ENCODE measurements at places on chromosomes 3 and 15.

DNA sequence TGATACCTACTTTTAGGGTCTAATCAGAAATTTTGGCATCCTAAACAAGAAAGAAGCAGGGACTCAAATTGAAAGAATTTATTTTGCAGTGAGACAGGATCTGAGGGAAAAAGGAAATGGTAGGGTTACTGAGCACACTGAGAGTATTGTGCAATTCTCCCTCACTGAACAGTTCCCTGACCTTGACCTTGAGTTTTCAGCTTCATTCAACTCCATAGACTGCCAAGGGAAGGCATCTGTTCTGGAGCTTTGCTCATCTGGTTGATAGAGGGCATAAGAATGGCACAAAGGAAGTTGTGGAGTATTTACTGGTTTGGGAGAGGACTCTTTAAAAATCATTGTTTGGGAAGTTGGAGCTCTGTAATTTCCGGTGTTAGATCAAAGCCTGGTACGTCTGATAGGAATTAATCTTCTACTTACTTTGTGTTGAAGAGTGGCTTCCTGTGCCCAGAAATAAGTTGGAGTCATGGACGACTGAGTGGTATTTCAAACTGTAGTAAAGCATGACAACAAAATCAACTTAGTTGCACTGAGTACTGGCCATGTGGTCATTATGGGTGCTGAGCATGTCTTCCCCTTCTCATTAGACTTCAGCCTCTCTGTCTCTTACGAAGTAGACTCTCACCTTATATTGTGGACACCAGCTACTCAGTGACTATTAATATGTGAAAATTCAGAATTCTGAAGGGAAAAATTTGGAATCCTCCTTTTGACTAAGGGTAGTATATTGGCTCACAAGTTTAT is 40.8 kb downstream of the CLDN1 start:
- DNase-seq = no peak

GRCh38 chr3:46829699-46830208 is 33.5 kb downstream of the MYL3 start:
- no peak for DNase-seq

- DNase-seq = no peak
Measured at GRCh38 chr3:12758025-12758781, 856 bp downstream of the TMEM40 start.

GRCh38 chr3:54619053-54619452 is 308.8 kb downstream of the LRTM1 start:
- DNase-seq = no peak

GRCh38 chr15:27330326-27330725 is 359.3 kb downstream of the GABRG3 start:
- DNase-seq = no peak

- DNase-seq = no peak
Measured at GRCh38 chr3:182959474-182960350, 20.6 kb downstream of the DCUN1D1 start.

DNA sequence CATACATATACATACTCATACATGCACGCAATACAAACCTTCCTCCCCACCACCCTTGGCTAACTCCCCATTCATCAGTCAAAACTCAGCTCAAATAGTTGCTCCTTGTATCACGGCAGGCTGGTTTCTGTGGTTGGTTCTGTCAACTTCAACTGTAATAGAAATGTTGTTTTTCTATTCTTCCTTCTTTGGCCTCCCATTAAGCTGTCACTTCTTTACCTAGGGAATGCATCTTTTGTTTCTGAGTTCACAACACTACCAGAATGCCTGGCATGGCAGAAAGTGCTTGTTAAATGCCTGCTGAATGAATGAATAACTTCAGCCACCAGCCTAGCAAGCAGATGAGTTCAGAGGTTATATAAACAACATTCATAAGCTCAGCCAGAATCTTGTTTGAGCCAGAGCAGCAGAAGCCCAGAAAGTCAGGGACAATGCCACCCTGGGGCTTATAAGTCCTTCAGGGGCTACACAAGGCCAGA is 63.1 kb downstream of the B3GALNT1 start:
- no peak for DNase-seq

DNA sequence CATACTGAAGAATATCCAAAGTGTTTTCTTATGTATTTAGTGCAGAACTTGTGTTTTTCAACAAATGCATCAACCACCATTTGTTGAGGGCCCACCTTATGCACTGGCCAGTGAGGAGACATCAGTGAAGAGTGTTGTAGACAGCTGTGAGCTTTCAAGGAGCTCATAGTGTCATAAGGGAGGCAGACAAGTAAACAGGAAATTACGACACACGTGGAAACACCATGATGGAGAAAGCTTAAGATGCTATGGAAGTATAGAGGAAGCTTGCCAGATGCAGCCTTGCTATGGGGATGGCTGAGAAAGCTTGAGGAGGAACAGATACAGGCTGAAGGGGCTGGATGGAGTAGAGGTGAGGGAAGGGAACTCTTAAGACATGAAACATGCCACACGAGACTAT is 50.8 kb upstream of the PSMD6 start:
- no peak for DNase-seq

- DNase-seq = no peak
Measured at GRCh38 chr3:197293605-197294237, 4.7 kb downstream of the DLG1 start.

GRCh38 chr3:116097226-116097625 is 348.1 kb downstream of the LSAMP start:
- DNase-seq = no peak

DNA sequence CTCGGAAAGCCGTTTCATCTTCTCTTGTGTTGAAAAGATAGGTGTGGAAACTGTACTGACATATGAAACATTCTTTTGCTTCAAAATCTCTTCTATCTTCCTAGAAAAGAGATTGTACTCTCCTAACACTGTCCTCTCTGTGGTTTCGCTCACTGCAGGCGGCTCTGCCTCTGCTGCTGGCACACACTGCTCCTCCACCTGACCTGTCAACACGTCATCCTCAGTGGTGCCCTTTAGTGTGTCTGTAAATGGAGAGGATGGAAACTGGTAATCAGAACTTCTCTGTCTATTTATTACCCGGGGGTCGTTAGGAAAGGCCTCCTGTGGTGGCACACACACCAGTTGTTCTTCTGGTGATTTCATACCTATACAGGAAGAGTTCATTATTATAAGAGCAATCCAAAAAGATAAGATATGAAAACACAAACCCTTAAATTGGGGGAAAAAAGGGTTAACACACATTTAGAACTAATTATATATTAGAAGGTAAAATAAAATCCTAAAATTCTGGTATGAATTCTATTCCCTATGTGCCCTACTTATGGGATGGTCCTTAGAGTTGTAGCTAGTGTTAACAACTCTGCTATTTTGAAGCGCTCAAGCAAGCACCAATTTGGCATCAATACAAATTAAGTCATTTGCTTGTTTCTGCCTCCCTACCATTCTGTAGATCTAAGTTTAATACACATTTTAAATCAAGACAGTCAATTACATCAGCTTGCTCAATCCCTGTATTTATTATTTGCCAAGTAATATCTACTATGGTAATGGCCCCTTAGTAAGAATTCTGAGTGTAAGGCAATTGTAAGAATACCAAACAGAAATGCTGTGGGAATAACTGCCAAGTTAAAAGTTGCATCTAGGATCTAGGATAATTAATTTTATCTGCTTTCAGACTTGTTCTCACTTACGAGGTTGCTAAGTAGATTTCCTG is 49.2 kb downstream of the TASOR start:
- no peak for DNase-seq

GRCh38 chr15:69648775-69649735 is 196.4 kb downstream of the RPLP1 start:
- no peak for DNase-seq

DNA sequence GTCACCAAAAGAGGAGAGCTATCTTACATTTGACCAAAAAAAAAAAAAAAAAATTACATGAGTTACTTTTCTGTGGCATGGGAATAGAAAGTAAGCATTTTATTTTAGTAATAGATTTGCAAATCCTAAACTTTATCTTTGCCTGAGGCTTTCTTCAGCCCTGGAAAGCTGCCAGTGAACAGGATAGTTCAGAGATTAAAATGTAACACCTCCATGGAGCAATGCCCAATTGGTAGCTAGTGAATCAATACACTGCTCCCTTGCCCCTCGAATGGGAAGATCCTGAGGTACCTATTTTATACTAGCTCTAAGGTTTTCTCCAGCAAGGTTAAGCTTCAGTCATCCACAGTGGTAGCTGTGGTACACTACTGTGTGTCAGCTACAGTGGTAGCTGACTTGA is 867.1 kb downstream of the NAALADL2 start:
- no peak for DNase-seq

DNA sequence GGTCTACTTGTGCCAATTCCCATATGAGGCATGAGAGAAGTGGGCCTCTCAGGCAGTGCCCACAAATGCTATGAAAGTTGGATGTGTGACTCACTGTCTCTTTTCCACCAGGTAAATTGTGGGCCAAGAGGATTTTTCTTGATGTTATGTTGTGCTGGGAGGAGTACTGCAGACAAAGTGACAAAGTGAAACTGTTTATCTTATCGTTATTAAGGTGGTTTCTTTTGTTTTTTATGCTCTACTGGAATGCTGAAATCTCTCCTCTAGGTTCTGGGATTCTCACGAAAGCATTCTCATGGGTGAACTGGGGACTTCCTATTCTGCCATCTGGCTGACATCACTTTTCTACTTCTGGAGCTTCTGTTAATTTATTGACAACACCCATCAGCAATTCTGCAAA is 919.6 kb upstream of the EPHA6 start:
- DNase-seq = no peak

DNA sequence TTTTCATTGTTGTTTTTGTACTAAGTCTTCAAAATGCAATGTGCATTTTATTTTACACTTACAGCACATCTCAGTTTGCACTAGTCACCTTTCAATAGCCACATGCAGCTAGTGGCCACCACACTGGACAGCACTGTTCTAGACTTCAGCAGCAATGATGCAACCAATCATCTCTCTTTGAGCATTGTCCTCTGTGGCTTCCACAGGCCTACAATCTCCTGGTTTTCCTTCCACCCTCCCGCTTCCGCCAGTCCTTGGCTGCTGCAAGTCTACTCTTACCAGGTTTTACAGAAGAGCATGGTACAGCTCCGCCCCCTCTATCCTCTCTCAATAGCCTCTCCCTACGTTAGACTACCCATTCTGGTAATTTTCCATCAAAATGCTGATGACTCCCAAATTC is 25.1 kb upstream of the FSIP1 start:
- no peak for DNase-seq

- DNase-seq = no peak
Measured at GRCh38 chr15:41546851-41547786, 3.1 kb upstream of the RPAP1 start.

- no peak for DNase-seq
Measured at GRCh38 chr3:171790898-171791691, 19.2 kb downstream of the PLD1 start.

DNA sequence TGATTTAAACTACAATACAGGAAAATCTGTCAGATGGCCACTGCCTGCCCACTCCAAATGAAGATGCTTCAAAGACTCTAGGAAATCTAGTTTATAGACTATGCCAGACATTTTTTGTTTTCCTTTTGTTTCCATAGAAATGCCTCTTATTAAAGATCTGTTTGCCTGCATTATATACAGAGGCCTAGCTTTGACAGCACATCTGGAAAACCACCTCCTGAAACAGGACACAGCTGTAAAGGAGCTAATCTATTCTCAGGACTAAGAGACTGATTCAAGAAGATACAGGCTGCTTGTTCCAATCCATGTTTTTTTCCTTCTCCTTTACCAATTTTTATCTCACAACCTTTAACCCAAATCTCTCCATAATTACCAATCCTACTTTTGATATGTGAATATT is 75.3 kb upstream of the STRIT1 start:
- no peak for DNase-seq

DNA sequence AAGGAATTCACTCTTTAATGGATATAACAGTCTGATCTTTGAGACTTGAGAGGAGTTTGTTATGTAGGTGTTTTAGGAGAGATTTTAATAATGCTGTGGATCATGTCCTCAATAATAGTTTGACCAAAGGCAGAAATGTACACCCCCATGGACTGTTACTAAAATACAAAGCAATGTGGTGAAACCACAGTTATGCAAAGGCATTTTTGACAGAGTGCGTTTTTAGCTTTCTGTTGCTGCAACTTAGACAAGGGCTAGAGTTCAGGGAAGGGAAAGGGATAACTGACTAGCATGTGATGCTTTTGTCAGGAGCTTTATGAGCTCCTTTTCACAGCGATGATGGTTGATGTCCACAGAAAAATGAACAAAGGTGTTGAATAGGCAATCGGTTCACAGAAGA is 3.6 kb upstream of the STARD5 start:
- DNase-seq = no peak

DNA sequence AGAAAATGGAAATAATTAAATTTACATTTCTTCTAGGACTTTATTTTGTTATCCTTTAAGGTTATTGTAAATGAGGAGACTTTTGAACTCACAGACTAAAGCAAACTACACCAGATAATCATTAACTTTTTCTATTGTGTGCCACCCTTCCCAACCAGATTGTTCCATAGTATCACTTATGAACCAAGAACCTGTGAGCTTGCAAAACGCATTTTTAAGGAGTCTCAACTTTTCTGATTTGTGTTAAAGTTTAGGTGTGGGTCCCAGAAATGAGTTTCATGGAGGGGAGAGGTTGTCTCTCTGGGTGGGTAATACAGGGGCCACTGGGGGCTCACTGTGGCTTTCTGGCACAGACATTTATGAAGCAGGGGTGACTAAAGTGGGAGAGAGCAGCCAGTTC is 75.7 kb downstream of the IGF1R start:
- no peak for DNase-seq

GRCh38 chr3:136277634-136278033 is 27.5 kb downstream of the PCCB start:
- DNase-seq = no peak

DNA sequence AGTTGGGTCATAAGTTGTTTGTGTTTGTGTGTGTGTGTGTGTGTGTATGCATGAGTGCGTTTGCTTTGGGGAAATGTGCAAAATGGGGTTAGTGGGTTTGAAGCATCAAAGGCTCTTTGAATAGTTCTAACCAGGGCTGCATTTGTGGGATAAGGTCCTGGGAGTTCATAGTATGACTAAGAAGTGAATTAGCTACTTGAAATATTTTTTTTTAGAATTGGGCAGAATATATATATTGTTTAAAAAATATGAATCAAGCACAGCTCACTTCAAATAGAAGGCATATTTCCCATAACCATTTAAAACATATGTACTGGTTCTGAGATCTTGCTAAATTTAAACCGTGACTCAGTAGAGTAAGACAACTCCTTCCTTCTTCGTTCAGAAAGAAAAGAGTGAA is 43.1 kb downstream of the IGF2BP2 start:
- DNase-seq = no peak

- no peak for DNase-seq
Measured at GRCh38 chr15:31206386-31207181, 105.1 kb upstream of the TRPM1 start.

DNA sequence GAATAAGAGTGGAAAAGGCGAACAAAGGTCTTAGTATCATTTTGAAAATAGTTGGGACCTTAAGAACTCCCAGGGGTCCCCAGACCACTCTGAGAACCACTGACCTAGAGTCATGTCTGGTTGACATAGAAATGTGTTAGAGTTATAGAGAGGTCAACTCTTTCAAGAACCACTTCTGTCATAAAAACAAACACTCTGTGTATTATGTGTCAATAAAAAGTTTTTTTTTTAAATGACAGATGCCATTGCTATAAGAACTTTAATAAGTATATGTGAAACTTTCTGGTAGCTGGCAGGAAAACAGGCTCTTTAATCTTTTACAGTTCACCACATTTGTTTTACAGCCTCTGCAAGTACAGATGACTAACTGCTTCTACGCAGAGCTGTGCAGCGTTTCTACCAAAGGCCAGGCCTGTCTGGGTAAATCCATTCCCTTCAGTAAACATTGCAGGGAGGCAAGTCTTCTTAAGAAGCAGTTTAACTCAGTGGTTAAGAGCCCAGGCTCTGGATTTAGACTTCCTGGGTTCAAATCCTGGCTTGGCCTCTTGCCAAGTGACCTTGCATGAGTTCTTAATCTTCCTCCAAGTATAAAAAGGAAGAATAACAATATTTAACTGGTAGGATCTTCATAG is 56.6 kb downstream of the RFTN1 start:
- DNase-seq = no peak
